ENCODE measurements at places on chromosomes 5 and 9.
A peak's percentile ranks its signal among the peaks of the same experiment; 100 is the strongest.

- no peak for DNase-seq
Measured at GRCh38 chr5:122871661-122872060, 26.2 kb downstream of the SNX24 start.

DNA sequence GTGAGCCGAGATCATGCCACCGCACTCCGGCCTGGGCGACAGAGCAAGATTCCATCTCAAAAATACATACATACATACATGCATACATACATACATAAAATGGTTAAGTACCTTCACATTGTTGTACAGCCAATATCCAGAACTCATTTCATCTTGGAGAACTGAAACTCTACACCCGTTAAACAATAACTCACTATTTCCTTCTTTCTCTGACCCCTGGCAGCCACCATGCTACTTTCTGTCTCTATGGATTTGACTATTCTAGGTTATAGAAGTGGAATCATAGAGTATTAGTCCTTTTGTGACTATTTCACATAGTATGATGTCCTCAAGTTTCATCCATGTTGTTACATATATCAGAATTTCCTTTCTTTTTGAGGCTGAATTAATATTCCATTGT is 9.6 kb upstream of the KIF27 start:
- no peak for DNase-seq

GRCh38 chr9:128203024-128203706 is at the start of gene DNM1:
Gene DNM1, plus strand, starts transcription at chr9:128203379. Its CDS starts 92 bp downstream, at chr9:128203471.
- peak; percentile 50 for DNase-seq

DNA sequence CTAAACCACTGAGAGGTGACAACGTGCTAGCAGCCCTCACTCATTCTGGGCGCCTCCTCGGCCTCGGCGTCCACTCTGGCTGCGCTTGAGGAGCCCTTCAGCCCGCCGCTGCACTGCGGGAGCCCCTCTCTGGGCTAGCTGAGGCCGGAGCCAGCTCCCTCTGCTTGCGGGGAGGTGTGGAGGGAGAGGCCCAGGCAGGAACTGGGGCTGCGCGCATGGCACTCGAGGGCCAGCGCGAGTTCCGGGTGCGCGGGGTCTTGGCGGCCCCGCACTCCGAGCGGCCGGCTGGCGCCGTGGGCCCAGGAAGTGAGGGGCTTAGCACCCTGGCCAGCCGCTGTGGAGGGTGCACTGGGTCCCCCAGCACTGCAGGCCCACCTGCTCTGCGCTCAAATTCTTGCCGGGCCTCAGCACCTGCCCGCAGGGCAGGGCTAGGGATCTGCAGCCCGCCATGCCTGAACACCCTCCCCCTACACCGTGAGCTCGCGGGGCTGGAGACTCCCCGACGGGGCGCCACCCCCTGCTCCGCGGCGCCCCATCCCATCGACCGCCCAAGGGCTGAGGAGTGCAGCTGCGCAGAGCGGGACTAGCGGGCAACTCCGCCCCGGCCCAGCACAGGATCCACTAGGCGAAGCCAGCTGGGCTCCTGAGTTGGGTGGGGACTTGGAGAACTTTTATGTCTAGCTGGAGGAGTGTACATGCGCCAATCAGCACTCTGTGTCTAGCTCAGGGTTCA is 11.8 kb upstream of the UBE2D2 start:
- no peak for DNase-seq

GRCh38 chr5:34608859-34609648 is 47.1 kb upstream of the RAI14 start:
- DNase-seq: peak; percentile 88

- DNase-seq: no peak
Measured at GRCh38 chr9:83966209-83966582, 13.8 kb downstream of the HNRNPK start.

DNA sequence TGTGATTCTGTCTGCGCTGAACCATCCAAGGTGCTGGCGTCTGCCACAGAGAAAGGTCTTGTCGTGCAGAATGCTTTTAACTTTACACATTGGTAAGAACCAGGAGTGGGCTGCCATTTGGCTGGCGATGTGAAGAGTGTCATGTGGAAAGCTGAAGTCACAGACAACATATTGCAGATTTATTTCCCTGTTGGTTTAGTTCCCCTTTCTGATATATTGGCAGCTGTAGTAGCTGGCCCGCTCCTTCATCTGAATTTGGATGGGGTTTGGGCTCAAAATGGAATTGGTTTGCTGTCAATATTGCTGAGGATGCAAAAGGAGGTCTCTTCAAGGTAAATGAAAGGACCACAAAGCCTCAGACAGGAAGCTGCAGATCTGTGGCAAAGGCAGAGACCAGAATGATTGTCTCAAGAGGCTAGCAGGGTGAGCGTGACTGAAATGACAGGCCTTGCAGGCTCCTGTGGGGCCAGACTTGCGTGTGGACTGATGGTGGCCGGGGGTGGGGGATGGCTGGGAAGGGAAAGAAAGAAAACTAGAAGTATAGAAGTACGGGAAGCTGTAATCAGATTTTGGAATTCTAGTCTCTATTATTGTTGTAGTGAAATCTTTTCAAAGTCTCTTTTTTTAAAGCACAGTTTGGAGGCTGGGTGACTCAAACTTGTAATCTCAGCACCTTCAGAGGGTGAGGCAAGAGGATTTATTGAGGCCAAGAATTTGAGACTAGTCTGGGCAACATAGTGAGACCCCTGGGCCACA is 25.1 kb upstream of the CD180 start:
- no peak for DNase-seq

- no peak for DNase-seq
Measured at GRCh38 chr9:105117234-105117633, 127.2 kb upstream of the SLC44A1 start.

DNA sequence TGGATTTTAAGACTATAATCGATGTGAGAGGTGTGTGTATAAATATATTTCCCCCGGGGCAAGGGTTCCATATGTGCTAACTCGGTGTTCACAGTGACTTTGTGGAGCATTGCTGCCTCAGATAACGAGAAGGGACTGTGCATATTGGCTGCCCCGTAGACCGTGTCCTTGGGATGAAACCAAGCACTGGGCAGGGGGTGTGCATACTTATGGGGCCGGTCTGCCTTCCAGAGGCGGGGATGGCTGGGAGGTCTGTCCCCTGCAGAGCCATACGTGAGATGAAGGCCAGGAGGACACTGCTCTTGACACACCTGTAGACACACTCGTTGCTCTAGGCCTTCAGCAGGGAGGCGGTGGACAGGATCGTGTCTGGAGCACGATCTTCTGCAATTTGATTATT is 56.0 kb upstream of the ZNF354A start:
- no peak for DNase-seq

- peak; percentile 18 for DNase-seq
Measured at GRCh38 chr9:13857521-13857920, 456.4 kb downstream of the NFIB start.

GRCh38 chr5:151357792-151358191 is 10.4 kb upstream of the SLC36A2 start:
- DNase-seq: no peak

DNA sequence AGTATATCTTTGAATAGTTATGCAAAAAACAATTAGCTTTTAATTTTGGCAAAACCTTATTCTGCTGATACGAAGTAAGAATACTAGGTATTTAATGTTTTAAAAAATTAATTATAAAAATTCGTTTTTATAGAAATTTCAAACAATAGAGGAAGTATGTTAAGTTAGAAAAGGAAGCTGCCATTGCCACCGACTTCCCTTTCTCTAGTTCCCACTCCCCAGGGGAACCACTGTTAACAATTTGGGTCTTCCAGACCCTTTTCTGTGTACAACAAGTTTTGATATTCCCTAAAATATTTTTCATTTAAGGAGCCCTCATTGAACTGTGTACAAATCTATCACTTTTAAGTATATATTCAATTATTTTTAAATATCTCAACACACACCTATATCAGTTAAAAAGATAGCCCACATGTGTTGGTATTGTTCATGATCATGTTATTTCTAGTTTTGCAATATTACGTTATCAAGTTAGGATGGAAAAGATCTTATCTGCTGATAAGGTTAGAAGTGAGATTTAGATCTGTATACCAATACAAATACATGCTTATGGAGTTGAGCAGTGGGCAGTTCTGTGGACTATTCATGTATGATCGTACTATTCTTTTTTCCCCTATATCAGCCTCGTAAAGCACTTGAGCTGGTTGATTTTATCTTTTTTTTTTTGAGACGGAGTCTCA is 25.9 kb downstream of the NDFIP1 start:
- DNase-seq: no peak

DNA sequence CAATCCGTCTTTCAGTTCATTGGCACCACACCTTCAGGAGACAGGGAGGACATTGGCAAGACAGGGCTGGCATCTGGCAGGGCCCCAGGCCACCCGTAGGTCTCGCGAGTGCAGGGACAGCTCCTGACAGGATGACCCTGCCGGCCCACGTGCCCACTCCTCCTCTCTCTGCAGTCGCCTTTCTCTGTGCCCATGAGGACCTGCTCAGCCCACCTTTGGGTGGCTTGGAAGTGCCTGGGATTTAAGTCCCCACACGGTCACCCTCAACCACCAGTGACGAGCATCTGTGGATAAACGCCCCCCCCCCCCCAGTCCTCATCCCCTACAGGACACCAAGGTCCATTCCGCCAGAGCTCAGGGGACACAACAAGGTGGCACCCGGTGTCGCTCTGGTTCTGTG is 4.1 kb downstream of the MRPL36 start:
- DNase-seq: no peak

GRCh38 chr5:149948993-149949392 is 4.4 kb upstream of the PDE6A start:
- DNase-seq: no peak

DNA sequence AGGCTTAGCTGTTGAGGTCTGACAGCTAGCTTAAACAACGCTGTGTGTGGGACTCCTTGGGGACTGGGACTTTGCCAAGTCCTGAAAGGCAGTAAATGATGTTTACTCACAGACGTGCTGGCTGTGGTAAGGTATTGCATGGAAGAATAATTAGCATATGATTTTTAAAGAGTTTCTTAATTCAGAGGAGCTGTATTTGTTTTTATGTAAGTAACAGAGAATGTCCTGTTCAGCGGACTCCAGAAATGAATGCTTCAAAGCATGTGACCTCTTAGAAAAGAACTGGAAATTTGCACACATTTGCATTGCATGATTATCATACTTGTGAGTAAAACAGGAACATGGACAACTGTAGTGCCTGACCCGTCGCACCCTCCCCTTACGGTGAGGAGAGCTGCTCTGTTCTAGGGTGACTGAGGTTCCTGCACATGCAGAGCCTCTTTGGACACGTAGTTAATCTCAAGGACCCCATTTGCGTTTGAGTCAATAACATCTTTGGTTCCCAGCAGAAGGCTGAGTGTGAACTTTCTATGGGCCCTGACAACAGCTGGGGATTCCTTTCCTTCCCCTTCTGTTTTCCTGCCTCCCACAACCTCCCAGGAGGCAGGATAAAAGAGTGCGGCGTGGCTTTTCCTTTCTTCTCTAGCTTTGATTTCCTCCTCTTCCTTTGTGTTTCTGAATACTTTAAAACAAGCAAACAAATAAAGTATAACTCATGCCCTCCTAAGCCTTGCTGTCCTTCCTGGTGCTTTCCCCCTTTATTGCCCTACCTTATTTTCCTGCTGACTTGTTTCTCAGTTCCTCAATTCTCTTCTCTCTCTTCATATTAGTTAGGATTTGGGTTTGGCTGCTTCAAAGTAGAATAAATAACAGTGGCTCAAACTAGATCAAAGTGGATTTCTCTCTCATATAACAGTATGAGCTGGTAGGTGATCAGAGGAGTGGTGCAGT is 157.2 kb upstream of the CD180 start:
- no peak for DNase-seq

DNA sequence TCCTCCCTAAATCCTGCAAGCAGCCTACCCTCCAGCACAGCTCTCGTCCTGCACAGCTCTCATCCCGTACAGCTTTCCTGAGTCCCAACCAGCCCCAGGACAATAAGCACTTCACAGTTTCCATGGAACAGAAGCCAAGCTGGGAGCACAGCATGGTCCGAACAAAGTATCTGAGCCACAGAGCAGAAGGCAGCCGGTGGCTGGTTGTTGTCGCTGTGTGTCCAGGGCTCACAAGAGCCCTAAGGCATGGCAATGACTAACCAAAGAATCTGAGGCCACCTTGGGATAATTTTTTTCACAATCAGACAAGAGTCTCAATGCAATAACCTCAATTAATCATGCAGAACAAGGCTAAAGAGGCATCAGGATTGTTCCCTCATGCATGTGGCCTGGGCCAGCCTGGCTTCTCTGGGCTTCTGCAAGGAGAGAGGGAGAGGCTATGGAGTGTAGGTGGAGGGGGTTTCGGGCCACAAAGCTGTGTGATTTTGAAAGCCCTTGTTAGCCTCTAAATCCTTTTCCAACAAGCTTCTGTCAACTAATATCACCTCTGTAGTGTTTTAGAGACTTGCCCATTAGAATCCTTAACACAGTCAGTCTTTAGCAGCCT is 323.4 kb downstream of the PIK3R1 start:
- no peak for DNase-seq

GRCh38 chr5:111628901-111629300 is 116.6 kb upstream of the STARD4 start:
- DNase-seq: no peak

DNA sequence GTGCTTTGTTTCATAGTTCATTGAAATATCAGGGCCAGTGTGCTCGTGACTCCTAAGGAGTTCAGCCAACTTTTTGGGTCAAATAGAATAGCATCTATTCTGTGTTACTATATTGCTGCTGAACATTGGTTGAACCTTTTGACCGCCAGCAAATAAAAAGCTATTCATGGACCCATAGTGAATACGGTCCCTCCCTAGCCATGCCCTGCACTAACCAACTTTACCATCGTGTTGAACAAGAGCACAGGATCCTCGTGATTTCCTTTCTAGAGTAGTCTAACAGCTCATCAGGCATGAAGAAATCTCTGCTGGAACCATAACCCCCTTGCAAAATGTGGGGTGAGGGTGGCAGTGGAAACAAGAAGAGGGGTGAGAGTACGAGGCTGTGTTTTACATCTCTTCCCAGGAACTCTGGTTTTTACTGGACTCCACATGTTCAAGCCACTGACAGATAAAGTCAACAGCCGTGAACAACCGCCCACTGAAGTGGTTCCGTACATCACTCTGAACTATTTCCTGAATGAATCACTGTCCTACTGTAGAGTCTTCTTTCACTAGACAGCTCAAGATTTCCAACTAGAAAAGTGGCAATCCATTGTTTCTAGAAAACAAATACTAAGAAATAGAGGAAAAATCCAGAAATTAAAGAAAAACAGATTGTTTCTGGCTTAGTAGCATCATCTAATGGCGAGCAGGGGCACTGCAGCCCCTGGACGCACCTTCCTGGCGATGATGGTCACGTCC is 70.1 kb upstream of the SPATA31E1 start:
- peak; percentile 69 for DNase-seq

DNA sequence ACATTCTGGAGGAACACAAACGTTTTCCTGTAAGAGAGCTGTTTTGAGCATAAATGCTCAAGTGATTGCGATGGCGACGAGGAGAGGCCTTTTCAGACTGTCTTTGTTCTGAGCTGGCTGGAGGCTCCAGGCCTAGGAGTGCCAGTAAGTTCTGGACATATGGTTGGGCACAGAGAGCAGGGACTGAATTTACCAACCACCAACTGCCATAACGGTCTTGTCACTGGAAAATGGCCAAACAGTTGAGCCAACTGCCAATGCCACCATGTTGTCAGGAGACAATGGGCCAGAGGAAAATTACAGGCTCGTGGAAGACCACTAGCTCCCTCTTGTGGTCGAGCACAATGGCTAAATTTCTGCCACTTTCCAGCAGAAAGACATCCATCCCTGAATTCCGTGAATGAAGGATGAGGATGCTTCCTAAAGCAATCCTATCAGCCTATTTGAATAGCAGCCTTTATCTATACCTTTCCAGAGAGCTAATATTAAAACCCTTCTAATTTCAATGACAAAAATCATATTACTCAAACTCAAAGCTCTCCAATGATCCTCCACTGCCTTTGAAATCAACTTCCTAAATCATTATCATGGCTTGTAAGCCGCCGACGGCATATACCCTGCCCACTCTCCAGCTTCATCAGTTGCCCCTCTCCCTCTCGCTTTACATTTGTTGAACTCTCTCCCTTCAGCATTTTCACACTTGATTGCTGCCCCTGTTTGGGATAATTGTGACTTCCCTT is 66.9 kb upstream of the GLIS3 start:
- DNase-seq: peak; percentile 70
